Activated CD4-positive, alpha-beta T cell treated with anti-CD3 and anti-CD28 coated beads, Interleukin-10, Interleukin-2, amounts not matched to agents 100 ng/mL and 50 ng/mL, durations not matched to agents 16 hours and 8 hours (primary cell): ENCODE measurements at places on chromosomes 7 and 10.
A peak's percentile ranks its signal among the peaks of the same experiment; 100 is the strongest.

- no peak for DNase-seq
These were observed 6.5 kb downstream of the ATP5F1C start for GRCh38 chr10:7794251-7795026.

DNA sequence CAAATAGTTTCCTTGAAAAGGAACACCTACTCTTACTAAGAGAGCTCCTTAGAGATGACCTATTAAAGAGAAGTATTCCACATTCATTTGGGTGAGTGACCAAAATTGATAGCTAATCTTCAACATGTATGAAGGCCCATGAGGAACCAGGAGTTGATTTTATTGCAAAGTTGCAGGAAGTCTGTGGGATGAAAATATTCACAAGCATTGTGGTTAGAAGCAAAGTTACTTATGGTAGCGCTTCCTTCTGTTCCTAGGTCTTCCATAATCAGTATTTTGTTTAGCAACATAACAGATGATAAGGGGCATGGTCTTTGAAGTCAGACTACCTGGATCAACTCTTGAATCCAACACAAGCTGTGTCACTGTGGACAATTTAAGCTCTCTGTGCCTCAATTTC lies 164.5 kb downstream of the DGKB start:
- DNase-seq: no peak

GRCh38 chr10:99341248-99341647 lies 12.1 kb downstream of the CNNM1 start:
- no peak for DNase-seq

DNA sequence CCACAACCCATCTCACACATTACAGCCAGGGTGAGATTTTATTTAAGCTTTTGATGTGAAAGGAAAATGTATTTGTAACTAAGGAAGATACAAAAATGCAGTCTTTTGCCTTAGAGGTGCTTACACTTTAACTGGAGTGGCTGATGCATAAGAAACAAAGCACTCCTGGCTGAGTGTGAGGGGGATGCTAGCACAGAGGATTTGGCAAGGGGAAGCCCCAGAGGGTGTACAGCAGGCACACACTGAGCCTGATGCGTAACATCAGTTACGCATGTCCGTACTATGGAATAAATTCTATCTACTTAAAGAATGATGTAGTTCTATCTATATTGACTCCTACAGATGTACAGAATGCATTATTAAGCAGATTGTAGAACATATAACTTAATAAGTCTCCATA lies 17.8 kb downstream of the GIMAP8 start:
- DNase-seq: no peak

DNA sequence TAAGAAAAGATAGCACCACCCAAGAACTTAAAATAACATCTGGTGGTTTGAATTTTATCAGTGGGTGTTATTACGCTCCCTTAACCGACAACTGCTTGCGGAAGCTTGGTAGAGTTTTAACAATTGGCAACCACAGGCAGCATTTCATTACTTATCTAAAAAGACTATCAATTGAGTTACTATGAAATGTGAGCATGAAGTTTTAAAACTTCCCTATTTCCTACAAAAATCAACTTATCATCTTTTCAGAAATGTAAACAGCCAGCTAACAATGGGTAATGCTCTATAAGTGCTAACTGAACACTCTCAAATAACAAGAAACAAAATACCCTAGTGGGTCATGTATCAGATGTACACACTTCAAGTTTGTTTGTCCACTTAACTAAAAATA lies 68.8 kb downstream of the OSBPL3 start:
- DNase-seq: peak; percentile 73

DNA sequence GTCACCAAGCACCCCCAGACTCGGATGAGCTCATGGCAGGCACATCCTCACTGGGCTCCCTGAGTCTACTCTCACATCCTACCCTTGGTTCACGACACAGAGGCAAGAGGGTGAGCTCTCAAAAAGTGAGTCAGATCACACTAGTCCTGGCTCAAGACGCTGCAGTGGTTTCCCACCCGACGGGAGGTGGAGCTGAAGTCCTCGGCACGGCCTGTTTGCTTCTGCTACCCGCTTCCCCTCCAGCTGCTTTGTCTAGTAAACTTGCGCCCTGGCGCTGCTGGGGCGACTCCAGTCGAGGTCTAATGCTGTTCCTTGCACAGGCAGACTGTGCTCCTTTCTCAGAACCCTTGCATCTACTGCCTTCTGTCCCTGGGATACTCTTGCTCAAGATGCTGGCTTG lies 13.5 kb upstream of the SFMBT2 start:
- DNase-seq: peak; percentile 32

- DNase-seq: no peak
These were observed 1.1 kb upstream of the HOXA13 start for GRCh38 chr7:27200761-27201579.

GRCh38 chr10:117373823-117374505 lies 1.3 kb downstream of the PDZD8 start:
- DNase-seq: peak; percentile 51

- DNase-seq: no peak
These were observed 315.3 kb upstream of the AUTS2 start for GRCh38 chr7:69282946-69283345.

DNA sequence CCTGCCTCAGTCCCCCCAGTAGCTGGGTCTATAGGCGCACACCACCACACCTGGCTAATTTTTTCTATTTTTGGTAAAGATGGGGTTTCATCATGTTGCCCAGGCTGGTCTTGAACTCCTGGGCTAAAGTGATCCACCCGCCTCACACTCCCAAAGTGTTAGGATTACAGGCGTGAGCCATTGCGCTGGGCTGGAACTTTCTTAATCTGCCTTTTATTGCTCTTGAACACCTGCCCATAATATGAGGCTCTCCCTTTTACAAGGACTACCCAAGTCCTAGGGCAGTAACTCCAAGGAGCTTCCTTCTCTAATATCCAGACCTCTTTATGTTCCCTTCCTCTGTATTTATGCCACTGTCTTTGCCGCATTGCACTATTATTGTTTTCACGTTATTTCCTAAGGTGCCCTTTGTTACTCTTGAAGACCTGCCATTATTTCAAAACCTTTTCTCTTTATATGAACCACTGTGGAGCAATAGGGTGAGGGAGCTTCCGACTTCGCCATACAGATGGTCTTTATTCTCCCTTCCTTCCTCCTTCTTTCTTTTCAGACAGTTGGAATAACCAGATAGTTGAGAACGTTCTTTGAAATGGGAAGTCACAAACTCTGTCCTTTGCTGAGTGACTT lies 36.3 kb upstream of the TCF7L2 start:
- DNase-seq: no peak

DNA sequence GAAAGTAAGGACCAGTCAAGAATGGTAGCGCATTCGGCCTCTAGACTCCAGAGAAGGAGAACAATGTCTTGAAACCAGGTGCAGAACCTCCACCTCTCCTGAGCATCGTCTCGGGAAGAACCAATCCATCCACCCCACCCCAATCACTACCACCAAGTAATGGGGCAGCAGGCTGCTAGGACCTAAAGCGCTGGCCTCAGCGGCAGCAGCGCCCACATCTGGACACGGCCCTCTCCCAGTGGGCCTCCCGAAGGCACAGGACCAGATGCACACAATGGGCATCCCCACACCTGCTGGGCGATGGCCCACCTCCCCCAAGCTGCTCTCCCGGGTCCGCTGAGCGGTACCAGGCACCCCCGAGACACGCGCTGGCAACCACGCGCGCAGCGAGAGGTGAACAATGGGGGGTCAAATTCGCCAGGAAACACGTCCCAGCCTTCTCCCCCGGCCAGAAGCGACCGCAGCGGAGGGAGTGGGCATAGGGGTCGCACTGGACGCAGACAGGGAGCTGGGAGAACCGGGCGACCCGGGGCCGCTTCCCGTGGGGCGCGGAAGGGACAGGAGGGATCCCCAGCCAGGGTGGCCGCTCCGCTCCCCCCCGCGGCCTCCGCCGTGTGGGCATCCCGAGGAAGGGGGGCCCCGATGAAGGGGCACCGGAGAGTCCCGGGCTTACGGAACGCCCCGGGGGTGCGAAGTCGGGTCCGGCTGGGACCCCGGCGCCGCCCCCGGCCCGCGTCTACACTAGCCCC lies 506 bp downstream of the CTTNBP2 start:
- DNase-seq: no peak

DNA sequence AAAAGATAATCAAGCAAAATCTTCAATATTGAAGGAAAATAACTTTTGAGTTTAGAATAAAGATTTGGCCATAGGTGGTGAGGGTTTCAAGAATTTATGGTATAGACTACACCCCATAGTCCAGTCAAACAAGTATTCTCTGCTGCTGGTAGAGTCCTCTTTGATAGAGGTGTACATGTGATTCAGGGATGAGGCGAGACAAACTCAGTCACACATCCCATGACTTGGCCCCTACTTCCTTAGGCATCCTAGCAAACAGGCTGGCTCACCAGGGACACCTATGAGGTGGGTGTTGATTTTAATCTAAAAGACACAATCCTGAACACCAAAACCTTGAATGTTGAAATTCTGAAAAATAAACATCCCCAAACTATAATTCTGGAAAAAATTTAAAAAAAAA lies 78.1 kb upstream of the SLC25A13 start:
- DNase-seq: no peak

- no peak for DNase-seq
These were observed 70.4 kb downstream of the RSU1 start for GRCh38 chr10:16746856-16747255.

DNA sequence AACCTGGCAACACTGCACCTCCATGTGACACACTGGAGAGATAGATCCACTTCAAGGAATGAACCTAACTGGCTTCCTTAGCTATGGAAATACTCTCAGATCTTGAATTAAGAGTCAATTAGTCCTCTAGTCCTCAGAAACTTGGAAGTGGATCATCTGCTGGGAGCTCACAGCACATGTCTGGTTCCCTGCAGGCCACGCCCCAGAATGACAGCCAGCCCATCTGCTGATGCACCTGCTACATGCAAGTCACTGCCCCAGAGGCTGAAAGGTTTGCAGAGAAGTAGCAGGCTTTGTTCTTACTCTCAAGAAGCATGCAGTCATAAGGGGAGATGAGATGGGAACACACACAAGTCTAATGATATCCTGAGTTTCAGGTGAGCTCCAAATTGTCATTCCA lies 275.9 kb downstream of the SKAP2 start:
- no peak for DNase-seq

DNA sequence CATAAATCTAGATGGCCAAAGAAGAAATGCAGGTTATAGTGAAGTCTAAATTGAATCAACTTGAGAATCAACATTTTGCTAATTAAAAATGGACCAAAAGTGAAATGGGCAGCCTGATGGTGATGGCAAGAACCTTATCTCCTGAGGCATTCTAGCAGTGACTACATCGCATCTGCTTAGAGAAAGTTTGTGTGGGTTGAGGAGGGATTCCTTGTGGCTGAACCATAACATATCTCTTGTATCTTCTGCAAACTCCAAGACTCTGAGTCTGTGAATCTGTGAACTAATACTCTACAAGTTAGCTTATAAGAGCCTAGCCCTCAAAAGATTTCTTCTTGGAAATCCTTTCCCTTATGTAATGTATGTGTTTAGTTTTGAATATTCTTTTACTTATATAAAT lies 85.6 kb downstream of the PRKG1 start:
- no peak for DNase-seq

DNA sequence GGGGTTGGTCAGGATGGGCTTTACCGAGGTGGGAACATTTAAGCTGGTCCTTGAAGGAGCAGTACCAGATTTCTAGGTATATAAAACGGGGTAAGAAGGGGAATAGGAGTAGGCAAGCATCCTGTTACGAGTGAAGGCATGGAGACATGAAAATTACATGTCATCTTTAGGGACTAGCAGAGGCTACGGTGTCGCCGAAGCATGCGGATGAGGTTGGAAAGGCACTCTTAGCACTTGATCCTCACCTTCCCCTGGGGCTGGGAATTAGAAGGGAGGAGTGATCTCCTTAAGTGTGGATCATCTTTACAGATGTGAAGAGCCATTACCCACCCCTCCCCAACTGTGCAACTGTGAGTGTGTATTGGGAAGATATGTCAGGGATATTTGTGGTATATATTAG lies 13.8 kb upstream of the ZRANB1 start:
- DNase-seq: no peak

- no peak for DNase-seq
These were observed 4.8 kb downstream of the GSTO1 start for GRCh38 chr10:104259456-104259855.

GRCh38 chr10:119919271-119919670 lies 26.7 kb downstream of the SEC23IP start:
- no peak for DNase-seq

DNA sequence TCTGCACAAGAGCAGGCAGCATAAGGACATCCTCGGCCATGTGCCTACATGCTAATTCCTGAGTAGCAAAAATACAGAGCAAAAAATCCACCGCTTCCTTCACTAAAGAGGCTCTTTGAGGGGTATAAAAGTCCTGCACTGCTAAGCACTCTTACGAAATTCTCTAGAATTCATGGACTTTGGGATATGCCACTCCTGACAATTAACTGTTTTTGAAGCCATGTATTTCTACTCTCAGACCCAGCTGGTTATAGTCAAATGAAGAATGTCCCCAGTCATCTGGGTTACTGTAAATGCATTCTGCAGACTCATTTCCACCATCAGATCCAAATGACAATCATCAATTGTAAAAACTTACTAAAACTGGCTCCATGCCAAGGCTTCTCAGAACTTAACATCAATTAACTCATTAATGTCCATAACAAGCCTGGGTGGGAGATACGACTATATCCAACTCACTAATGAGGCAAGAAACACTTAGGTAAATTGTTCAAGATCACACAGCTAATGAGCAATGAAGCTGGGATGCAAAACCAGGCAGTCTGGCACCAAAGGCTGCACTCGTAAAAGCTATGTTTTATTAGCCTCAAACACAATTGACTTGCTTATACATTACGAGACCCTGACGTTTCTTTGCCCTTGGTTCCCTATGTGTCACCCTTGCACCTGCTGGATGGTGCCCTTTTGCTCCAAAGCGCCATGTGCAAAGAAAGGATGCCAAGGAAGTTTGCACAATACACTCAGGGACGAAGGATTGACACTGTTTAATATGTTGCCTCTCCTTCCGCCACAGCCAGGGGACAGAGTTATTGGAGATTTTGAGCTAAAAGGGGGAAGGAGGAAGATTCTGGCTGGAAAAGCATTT lies 250.4 kb downstream of the ELMO1 start:
- peak; percentile 8 for DNase-seq

DNA sequence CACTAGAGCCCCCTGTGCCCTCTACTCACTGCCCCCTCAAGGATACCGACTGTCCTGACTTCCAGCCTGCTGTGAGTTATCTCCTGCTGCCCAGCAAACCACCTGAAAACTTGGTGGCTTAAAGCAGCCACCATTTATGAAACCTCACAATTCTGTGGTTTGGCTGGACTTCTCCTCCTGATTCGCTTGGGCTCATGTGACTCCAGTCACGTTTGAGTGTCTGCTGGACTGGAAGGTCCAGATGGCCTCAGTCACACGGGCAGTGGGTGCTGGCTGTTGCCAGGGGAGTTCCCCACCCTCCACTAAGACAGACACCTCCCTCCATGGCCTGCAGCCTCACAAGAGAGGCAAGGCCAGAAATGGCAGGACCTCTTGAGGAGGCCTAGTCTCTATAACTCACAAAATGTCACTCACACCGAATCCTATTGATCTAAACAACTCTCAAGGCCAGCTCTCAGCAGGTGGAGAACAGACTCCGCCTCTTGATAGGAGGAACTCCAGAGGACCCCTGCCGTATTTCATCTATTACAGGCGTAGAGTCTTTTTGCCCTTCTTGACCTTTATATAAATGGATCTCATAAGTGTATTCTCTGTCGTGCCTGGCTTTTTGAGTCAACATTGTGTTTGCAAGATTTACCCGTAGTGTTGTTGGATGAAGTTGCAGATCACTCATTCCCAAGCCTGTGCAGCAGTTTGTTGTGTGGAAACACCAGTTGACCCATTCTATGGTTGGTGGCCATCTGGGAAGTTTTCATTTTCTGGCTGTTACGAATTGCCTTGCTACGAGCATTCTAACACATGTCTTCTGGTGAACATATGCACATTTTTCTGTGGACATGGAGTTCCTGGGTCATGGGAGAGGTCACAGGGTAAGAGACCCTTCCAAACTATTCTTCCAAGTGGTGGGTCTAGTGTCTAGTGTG lies 48.3 kb downstream of the ZMIZ1 start:
- no peak for DNase-seq
